ENCODE measurements at places on chromosomes 16 and 17. TPM values are rescaled to one million over a fixed set of nuclear protein-coding genes. Genes with fewer than 3 reads are reported as not detected.

- no peak for DNase-seq
Observed at GRCh38 chr17:60160829-60161501, 11.2 kb downstream of the CA4 start.

DNA sequence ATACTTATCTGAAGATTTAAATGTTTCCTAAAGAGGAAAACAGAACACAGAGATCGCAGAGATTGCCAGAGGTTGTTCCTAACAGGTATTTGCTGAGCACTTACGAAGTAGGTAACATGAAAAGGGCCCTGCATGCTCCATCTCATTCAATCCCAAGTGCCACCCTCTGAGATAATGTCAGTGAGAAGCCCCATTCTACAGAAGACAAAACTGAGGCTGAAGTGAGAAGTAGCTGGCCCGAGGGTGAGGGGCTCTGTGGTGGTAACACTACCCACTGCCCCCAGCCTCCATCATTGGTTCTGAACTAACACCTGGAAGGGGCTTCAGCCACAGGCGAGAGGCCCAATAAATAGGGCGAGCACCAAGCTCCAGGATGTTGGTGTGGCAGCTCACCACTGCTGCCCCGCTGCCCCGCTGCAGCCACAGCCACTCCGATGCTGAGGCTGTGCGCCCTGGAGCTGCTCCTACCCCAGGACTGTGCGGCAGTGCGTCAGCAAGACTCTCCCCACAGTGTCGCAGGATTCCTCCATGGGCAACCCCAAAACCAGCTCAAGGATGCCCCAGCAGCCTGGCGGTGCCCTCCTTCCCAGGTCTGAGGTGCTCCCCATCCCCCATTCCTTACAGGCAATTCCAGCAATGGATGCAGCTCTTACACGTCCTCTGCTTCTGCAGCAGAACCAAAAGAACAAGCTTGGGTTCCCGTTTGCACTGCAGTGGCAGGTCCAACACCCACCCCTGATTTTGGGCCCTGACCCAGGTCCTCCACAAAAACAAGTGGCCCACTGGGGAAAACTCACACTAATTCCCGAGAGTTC lies 10.3 kb downstream of the FLCN start:
- no peak for DNase-seq

GRCh38 chr17:66192378-66192687 lies 400 bp upstream of the CEP112 start:
- no peak for DNase-seq

GRCh38 chr17:70369391-70369790 lies 200.1 kb downstream of the KCNJ2 start:
- DNase-seq, result no peak

The KRTAP4-6 gene
- total RNA-seq, result not detected

The NPIPB8 gene
- not detected for total RNA-seq

GRCh38 chr16:23567602-23568001 lies 10.1 kb downstream of the UBFD1 start:
- DNase-seq, result no peak

GRCh38 chr17:55487695-55488432 lies 23.4 kb downstream of the SMIM36 start:
- DNase-seq, result no peak

GRCh38 chr16:87350681-87351319 lies 32.8 kb downstream of the FBXO31 start:
- no peak for DNase-seq

The GCGR gene
- not detected for total RNA-seq

DNA sequence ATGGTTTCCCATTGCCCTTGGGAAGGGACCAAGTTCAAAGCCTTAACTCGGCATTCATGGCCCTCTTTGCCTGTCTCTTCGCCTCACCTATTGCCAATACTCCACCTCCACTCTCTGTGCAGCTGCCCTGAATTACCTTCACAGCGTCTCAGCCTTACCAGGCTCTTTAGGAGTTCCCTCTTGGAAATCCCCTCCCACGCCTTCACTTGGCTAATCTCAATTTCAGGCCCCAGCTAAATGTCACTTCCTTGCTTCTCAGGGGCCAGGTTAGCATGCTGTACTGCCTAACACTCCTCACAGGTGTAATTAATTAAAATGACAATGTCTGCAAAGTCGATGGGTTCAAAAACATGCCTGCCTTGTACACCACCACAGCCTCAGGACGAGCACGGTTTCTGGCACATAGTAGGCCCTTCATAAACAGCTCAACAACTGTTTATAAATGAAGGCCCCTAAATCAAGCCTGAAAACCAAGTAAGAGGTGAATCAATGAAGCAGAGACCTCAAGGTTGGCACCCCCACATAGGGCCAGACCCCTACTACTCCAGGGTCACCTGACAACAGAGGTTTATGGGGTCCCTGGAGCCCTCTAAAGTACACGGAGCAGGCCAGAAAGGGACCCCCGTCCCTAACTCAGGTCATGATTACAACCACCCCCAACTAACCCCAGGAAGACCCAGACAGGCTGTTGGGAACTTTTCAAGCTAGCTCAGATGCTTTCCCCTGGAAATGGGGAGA lies 11.2 kb upstream of the EEF2K start:
- DNase-seq, result no peak

DNA sequence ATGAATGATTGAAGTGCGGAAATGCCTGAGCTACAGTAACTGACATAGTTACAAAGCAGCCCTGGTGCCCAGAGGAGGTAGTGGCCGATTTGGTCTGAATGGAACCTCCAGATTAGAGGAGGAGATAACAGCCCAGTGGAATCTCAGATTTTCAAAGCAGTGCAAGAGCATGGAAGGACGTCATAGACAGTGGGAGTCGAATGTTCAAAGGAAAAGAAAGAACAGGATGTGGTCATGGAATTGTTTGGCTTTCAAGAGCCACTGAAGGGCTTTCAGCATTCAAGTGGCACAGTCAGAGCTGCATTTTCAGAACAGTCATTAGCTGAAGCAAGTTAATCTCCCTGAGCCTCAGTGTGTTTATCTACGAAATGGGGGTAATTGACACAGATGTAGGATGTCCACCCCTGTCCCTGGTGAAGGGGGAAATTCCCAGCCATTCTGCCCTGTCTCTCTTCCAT lies 104.6 kb upstream of the CACNG3 start:
- DNase-seq, result no peak

The TVP23A gene
- total RNA-seq, result not detected

The MYLK3 gene
- not detected for total RNA-seq

The CDH11 gene
- total RNA-seq, result 106 TPM

- DNase-seq, result no peak
Observed at GRCh38 chr17:37770631-37771518, 26.0 kb upstream of the HNF1B start.

GRCh38 chr17:78401246-78401645 lies 22.8 kb downstream of the PGS1 start:
- no peak for DNase-seq

GRCh38 chr16:50265260-50265659 lies 1.1 kb upstream of the ADCY7 start:
- no peak for DNase-seq

DNA sequence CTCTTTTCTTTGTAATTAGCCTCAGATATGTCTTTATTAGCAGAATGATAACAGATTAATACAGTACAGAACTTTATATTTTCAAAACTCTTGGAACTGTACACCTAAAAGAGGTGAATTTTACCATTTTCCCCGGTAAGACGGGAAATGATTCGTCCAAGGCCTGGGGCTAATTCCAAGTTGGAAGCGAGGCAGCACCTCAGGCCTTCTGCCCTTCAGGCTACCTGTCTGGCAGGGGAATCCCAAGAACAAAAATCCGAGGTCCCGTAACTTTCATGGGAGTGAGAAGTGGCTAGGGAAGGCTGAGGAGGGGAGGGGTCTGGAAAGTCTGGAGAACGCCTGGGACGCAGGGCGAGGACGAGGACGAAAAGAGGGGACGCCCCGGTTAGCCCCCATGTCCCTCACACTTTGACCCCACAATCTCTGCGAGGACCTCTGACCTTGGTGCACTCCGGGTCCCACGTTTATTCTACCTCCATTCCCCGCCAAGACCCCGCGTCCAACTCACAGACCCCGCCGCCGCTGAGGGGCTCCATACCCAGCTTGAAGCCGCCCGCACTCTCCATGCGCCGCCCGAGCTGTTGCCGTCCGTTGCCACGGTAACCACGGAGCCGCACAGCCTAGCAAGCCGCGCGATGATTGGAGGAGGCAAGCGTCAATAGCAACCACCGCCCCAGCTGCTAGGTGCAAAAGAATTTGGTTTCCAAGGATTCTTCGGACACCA lies at the start of gene HYDIN:
Gene HYDIN (minus strand): TSS at position 601 of the 724 bp plus-strand sequence. CDS start 43,827 bp downstream, outside the sequence.
- no peak for DNase-seq

GRCh38 chr17:74452841-74453661 lies 13.4 kb upstream of the CD300A start:
- no peak for DNase-seq
